ENCODE measurements at places on chromosomes 1 and 21.

DNA sequence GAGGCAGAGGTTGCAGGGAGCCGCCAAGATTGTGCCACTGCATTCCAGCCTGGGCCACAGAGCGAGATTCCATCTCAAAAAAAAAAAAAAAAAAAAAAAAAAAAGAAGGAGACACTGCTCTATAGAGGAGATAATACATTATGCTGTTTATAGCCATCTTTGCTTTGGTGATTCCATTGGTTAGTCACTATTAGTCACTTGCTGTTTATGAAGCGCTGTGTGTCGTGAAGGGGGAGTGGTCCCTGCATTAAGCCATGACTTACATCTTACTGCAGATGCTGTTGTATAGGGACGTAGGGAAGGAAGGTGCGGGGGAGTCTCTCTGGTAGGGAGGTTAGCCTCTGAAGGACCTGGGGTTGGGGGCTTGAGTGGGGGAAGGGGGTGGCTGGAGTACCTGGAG is 48.3 kb downstream of the HUNK start:
- DNase-seq, result no peak

GRCh38 chr1:55107101-55107500 is 67.8 kb downstream of the PCSK9 start:
- no peak for DNase-seq

DNA sequence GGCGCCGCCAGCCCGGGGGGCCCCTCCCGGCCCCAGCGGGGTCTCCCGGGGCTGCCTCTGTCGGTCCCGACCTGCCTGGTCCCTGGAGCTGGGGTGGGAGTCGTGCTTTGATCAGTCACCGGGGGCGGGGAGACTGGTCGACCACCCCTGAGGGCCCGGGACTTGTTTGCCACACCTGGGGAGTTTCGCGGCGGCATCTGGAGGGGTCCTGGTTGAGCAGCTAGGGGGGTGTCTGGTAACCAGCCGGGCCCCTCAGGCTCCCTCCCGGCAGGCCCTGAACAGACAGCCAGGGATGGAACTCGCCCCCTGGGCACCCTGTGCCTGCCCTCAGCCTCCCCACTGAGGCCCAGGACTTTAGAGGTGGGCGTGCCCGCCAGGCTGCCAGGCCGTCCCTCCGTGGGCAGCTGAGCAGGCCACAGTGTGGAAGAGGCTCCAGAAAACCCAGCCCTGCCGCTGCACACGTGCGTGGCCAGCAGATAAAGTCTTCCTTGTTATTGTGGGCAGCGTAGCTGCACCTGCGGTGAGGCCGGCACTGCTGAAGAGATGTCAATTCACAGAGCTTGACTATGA is 13.3 kb upstream of the SAMD11 start:
- no peak for DNase-seq

DNA sequence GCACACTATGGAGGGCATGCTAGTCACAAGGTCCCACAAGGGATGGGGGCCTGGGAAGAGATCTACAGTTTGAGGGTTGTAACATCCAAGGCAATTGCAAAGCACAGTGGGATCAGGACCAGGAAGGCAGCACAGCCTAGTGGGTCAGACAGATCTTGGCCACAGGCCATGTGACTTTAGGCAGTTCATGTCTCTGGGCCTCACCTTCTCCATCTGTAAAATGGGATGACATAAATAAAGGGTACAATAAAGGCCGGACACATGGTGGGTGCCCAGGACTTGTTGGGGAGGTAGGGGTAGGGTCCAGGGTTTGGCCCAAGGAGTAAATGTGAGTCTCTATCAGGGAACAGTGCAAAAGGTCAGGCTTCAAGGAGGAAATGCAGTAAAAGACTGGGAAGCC is 18.1 kb upstream of the IGSF21 start:
- no peak for DNase-seq

- no peak for DNase-seq
These were observed 103.8 kb upstream of the ARHGEF16 start for GRCh38 chr1:3350506-3351261.

DNA sequence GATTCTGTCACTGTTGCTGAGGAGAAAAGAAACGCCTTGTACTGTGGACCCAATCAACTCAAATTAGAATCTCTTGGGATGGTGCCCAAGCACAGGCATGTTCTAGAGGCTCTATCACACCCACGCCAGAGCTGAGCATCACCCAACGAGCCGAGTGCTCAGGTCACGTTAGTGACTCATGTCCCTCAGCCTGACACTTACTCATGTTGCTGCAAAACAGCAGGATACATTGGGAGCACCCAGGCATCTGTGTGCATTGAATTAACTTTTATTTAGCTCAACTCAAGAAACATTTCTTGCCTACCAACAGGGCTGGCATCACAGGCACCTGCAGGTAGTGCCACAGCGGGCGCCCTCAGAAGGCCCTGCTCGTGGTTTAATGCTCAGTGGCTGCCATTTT is 149.8 kb downstream of the ETS2 start:
- no peak for DNase-seq

GRCh38 chr1:25168193-25169071 is 63.9 kb downstream of the SYF2 start:
- no peak for DNase-seq

- peak; percentile 76 for DNase-seq
These were observed 243.2 kb upstream of the RAB4A start for GRCh38 chr1:229027622-229028182.

DNA sequence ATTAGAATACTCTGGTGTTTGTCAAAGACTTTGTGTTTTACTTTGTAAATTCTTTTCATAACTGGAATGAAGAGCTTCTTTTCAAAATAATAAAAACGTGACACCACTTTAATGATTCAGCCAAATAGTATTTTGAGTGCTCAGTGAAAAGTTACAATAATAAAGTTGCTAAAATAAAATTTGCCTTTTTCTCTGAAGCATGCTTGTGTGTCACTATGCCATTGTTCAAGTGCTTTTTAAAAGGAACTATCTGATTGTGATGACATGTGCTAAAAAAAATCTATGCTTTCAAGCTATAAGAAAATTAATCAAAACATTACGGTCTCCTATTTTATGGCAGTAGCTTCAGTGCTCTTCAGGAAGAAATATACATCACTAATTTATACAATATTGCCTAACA is 1290.5 kb upstream of the B3GALT2 start:
- DNase-seq, result no peak

GRCh38 chr1:50108497-50109059 is at the start of gene ELAVL4:
Gene ELAVL4, plus strand, starts transcription at chr1:50108920. Its CDS starts 270 bp downstream, at chr1:50109190.
- DNase-seq, result no peak

- no peak for DNase-seq
These were observed 383.5 kb downstream of the NTNG1 start for GRCh38 chr1:107524301-107524700.

GRCh38 chr21:17768840-17769446 is 50.2 kb downstream of the C21orf91 start:
- DNase-seq, result no peak

- no peak for DNase-seq
These were observed 1.9 kb upstream of the DYRK1A start for GRCh38 chr21:37364722-37365121.

GRCh38 chr1:3642919-3643675 is 6.8 kb downstream of the WRAP73 start:
- DNase-seq, result no peak

GRCh38 chr1:227228201-227228600 is 90.1 kb downstream of the CDC42BPA start:
- no peak for DNase-seq

DNA sequence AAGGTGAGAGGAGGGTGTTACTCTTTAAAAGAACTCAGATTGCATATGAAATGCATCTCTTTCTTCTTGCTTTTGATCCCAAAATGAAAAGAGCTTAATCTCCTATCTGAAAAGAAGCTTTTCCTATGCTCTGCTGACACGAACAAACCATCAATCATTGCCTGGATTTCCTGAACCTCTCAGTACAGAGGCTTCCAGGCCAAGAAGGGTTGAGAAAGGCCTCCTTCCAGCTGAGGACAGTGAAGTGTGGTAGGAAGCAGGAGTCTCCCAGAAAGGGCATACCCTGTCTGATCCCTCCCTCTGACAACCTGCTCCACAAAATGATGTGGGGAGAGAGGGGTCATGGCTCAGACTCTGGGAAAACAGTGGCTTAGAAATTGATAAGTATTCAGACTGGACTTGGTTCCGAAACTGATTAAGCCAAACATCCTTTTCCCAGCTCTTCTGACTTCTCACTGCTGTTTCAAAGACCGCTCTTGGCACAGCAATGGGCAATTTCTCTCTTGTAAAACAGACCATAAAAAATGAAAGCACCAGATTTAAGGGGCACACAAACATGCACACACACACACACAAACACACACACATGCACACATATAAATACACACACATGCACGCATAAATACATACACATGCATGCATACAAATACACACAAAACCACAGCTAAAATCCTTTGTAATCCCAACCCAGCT is 310.3 kb downstream of the SIPA1L2 start:
- no peak for DNase-seq

DNA sequence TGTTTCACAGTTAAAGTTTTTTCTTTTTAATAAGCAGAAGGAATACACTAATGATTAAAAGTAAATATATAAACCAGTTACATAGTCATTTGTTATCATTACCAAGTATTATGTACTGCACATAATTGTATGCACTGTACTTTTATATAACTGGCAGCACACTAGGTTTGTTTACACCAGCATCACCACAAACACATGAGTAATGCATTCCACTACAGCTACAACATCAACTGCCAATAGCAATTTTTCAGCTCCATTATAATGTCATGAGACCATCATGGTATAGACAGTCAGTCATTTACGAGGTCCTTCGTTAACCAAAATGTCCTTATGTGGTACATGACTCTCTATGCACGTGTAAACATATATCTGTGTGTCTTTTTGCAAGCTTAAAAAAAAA is 35.2 kb downstream of the SCYL3 start:
- no peak for DNase-seq

GRCh38 chr1:55428944-55429931 is 214.1 kb upstream of the USP24 start:
- DNase-seq, result no peak

- no peak for DNase-seq
These were observed 17.2 kb downstream of the PKN2 start for GRCh38 chr1:88701275-88701674.

- no peak for DNase-seq
These were observed 1.6 kb downstream of the ST6GALNAC5 start for GRCh38 chr1:76868916-76869315.

GRCh38 chr1:26169198-26169554 is 413 bp upstream of the C1orf232 start:
- DNase-seq, result no peak

GRCh38 chr1:153922076-153922971 is 448 bp downstream of the GATAD2B start:
- peak; percentile 87 for DNase-seq

GRCh38 chr1:59565611-59566410 is 248.9 kb upstream of the HOOK1 start:
- no peak for DNase-seq

DNA sequence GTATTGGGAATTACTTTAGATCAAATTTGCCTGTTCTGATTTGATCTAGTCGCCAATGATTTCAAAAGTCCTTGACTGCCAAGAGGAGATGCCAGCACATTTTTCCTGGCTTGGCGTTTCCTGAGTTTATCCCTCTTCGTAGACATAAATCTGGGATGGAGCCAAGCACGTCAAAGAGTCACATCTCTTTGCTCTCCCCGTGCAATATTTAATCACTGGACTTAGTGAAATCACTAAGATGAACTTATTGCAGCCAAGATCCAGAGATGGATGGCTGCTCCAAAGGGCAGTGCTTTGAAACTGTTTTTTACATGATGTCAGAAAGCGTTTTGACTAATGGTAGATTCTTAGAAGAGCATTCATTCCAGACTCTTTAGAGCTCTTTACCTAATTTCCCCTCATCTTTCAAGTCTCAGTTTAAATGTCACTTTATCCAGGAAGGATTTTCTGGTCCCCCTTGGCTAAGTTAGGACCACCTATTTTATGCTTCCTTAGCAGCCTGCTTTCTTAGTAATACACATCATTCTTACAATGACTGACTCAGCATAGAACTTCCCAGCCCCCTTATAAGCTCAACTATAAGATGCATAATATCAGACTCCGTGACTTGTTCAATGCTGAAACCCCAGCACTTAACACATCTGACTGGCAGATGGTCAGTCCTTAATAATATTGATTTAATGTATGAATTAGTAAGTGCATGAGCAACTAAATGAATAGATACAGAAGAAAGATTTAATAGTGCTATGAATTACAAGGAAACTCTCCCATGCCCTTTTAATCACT is 94.4 kb upstream of the GREM2 start:
- DNase-seq, result no peak

DNA sequence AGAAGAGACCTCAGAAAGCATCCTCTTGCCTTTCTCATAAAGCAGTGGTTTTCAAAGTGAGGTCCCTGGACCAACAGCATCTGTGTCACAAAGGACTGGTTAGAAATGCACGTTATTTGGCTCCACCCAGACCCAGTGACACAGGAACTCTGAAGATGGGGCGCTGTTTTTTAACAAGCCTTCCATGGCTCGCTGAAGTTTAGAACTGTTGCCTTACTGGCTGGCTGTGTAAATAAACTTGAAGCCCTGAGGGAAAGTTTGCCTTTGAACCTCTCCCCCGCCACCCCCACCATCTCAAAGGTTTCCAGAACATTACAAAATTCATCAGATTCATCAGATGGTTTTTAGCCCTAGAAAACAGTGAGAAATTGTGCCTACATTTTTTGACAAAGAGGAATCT is 21.8 kb upstream of the IKBKE start:
- no peak for DNase-seq

GRCh38 chr1:47870946-47871676 is 126.1 kb downstream of the TRABD2B start:
- no peak for DNase-seq

- DNase-seq, result peak; percentile 84
These were observed 1.9 kb downstream of the TTF2 start for GRCh38 chr1:117061986-117062415.

DNA sequence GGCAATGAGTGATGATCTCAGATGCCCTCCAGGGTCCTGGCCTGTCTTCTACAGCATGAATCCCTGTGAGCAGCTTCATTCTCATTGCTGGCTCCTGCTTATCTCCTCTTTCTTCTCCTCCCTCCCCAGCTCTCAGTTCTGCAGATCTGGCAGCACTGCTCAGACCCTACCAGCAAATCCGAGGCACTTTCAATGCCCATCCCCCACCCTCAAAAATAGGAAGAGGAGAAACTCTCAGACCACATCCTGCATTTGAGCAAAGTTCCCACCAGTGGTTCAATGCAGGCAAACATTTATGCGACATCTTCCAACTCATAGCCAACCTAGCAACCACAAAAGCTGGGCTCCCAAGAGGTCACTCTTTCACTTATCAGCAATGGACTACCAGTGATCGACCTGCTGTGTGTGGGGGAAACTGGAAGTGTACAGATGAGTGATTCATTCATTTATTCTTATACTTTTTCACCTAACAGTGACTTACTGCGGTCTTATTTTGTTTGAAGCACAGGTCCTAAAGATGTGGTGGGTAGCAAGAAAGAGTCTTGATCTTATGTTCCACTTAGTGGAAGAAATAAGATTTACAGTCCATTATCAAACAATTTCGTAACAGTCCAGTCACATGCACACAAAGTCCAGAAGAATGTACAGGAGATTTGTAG is 5.8 kb upstream of the CHI3L2 start:
- DNase-seq, result peak; percentile 91

DNA sequence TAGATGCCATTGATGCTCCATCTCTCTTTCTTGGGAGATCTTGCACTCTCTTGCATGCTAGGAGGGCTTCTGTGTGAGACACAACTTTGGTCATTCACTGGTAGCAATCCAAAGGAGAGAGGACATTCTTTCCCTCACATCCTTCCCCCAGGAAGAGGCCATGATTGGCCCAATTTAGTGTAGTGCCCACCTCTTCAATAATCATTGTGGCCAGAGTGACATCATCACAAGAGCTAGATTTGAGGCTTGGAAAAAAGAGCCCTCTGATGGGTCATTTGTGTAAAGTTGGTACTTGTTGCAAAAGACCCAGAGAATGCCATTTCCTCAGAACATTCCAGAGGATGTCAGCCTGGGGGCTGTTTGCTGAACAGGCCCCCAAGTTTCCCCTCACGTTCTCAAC is 30.2 kb downstream of the S100A6 start:
- no peak for DNase-seq
